ENCODE measurements at places on chromosomes 3 and 15. TPM values are rescaled to one million over a fixed set of nuclear protein-coding genes. Genes with fewer than 3 reads are reported as not detected.

The TEX9 gene
- total RNA-seq = 3.3 TPM

The MEF2A gene
- 21.3 TPM for total RNA-seq

The TM4SF1 gene
- 408 TPM for total RNA-seq

The CCR9 gene
- total RNA-seq = not detected

The CIDEC gene
- total RNA-seq = not detected

The SLC22A13 gene
- total RNA-seq = 0.73 TPM

The ATP13A5 gene
- not detected for total RNA-seq

The STRC gene
- total RNA-seq = 0.22 TPM

The MYLK gene
- total RNA-seq = 8.7 TPM

The C3orf85 gene
- total RNA-seq = not detected

The SMCO1 gene
- not detected for total RNA-seq

The FSIP1 gene
- 0.81 TPM for total RNA-seq

The CEP19 gene
- 3.2 TPM for total RNA-seq

DNA sequence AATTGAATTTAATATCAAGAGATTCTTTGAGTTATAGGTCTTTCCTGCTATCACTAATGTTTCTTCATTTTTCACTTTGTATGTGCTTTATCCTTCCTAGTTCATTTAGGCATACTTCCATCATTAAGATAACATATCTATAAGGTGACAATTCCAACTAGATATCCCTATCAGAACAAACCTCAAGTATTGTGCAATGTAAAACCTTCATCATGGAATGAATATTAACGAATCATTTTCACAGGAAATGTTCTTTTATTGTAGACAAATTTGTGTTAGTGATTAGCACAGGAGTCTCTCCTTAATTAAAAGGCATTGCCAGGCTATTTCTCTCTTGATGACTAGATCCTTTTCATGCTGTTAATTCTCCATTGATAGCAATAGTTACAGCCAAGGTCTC is 236.5 kb upstream of the MME start:
- no peak for DNase-seq

DNA sequence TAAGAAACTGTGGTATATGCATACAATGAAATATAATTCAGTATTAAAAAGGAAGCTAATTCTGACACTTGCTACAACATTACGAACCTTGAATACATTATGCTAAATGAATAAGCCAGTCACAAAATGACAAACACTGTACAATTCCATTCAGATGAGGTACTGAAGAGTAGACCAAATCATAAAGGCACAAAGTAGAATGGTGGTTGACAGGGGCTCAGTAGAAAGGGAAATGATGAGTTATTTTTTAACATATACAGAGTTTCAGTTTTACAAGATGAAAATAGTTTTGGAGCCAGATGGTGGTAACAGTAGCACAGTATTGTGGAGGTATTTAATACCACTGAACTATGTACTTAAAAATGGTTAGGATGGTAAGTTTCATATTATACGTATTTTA is 254.6 kb upstream of the RBMS3 start:
- DNase-seq = no peak

DNA sequence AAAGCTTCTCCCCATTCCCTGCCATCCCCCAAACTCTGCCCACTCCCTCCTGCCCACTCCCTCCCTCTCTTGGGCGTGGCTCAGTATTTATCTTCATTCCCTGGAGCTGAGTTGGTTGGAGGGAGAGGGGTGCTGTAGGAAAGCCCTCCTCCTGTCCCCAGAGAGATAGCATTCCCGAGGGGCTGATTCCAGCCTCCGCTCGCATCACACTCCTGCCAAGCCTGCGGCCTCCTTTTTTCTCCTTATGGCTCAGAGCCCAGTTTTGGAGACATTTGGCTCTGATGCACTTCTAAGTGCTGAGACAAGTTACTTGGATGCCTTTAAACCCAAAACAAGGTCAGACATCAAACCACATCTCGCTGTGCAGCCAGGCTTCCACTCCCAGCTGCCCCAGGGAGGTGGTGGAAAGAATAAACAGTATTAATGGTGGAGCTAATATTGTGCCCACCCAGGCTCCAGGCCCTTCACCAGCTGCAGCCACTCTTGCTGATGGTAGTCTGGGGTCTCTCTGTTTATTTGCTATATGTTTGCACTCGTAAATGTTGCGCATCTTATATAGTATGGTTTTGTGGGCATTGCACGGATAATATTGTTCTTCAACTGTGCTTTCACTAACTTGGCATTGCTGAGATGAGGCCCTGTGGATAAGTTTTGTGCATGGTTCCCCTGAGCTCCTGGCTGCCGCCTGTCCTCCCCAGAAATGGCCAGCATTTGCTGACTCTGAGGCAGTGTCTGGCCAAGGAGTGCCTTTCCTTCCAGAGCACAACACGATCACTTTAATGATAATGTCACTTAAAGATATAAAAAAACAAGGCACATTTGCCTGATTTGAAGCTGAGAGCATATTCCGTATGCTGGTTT is 157.2 kb downstream of the LRRC28 start:
- no peak for DNase-seq

DNA sequence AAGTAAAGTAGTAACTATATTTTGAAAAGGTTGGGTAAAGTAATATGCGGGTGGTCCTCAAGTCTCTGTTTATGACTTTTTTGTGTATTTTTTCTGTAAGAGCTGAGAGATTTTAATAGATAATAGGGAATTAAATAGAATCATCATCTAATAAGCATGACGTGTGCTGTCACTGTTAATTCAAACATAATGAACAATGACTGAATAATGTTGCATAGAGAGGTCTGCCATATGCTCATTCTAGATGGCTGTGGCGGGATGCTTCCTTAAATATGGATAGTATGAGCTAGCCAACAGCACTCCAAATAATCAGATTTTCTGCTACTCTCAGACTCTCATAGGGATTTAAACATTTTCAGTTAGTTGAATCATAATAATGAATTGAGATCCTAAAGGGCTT is 302.8 kb upstream of the RBMS3 start:
- no peak for DNase-seq

DNA sequence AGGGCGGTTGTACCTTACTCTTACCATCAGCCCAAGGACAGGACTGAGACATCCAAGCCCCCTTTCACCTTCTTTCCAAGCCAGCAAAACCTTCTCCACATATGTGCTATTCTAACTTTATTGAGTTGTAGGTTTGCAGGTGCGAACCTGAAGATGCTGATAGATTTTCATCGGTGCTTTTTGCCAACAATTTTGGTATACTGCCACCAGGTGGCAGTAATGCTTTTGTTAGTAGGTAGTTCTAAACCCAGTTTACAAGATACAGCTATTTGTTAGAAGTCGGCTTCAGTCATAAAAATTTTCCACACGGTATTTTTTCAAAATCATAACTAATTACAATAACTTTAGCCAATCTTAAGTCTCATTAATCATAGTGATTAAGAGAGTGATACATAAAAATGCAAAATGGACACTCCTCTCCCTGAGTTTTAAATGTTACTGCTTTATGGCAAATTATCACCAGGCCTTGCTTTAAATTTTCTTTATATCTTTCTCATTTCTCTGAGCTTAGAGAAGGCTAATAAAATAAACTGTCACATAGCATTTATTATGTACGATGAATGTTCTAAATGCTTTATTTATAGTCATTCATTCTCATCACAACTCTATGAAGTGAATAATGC is 636 bp downstream of the TBC1D21 start:
- peak; percentile 89 for DNase-seq

DNA sequence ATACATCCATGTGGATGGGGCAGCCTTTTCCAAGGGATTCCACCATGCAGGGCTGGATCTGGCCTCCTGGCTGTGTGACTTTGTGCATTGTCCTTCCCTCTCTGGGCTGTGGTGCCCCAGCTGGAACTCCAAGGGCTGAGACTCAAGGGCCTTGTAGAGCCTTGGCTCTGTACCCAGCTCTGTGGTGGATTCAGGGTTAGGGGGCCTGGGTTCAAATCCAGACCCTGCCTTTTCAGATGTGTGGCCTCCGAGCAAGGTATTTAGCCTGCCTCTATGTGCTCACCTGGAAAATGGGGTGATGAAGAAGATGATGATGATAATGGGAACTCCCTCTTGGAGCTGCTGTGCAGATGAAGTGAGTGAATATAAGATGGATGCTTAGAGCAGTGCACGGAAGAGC is 161.9 kb downstream of the WNT7A start:
- DNase-seq = no peak

GRCh38 chr3:184604039-184604601 is 42.5 kb downstream of the EPHB3 start:
- DNase-seq = no peak

DNA sequence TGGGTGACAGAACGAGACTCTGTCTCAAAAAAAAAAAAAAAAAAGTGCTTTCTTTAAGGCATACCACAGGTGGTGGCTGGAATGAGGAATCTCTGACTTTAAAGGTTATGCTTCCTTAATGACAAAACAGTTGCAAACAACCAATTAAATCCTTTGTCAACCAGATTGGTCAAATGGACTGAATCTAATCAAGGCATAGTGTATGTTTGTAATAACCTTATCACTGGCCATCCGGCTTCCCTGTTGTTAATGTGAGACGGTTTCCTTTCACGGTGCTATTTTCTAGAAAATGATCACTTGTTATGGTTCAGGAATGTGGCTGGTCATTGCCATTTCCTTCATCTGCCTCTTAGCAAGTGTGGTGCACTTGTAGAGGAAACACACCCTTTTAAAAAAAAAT is 75.9 kb downstream of the FLNB start:
- no peak for DNase-seq

- DNase-seq = no peak
Observed at GRCh38 chr3:146279013-146279412, 28.1 kb upstream of the PLSCR4 start.

DNA sequence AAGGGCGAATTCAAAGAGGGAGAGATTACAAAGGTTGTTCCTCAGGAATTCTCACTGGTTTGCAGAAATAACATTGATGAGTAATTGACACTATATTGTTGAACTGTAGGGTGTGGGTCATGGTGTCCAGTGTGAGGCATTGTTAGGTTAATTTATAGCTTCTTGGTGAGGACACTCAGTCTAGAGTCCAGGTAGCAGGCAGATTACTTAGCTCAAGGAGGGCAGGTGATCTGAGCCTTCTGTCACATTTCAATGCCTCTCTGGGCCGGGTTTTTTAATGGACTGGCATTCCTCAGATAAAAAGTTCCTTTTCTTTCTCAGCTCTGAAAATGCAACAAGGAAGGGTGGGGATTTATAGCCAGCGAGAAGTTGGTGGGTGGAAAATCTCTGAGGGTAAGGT is 194.2 kb upstream of the PROK2 start:
- no peak for DNase-seq

DNA sequence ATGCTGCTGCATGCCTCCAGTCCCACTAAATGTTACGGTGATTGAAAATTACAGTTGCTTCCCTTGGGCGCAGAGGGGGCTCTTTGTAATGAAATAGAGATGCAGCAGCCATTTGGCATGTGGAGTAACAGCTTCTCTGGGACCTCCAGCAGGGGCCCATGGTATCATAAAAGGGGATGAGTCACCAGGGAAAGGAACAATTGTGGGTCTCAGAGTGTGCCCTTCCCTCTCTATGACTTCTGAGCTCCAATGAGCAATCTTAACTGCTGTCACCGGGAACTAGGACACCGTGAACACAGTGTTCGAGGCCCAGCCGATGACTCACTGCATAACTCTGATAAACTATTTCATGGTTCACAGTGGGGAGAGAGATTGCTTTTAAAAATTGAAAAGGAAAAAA is 164.8 kb upstream of the NUDT16 start:
- peak; percentile 80 for DNase-seq

- peak; percentile 16 for DNase-seq
Observed at GRCh38 chr15:89946681-89947299, 34.0 kb upstream of the ARPIN start.

DNA sequence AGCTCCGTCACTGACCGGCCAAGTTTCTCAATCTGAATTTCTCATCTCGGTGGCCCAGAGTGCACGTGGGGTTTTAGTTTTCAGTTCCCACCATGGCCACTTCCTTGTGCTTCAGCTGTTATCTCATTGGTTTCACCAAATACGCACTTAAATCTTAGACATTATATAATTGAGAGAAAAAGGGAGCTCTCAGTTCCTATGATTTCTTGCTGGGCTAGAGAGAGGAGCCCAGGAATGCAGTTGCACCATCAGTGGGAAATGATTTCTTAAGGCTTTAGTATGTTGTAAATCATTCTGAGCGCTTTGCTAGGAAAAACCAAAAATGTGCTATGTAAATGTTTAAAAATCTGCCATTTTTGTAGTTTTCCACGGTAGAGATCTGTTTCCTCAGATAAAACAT is 53.2 kb downstream of the OXNAD1 start:
- no peak for DNase-seq

- DNase-seq = no peak
Observed at GRCh38 chr3:190807719-190808375, 54.6 kb downstream of the GMNC start.

- peak; percentile 9 for DNase-seq
Observed at GRCh38 chr15:79656151-79657000, 224.2 kb downstream of the MINAR1 start.

GRCh38 chr15:48547286-48547685 is 98.2 kb downstream of the FBN1 start:
- no peak for DNase-seq

GRCh38 chr15:71649894-71650293 is 160.5 kb upstream of the NR2E3 start:
- peak; percentile 53 for DNase-seq

DNA sequence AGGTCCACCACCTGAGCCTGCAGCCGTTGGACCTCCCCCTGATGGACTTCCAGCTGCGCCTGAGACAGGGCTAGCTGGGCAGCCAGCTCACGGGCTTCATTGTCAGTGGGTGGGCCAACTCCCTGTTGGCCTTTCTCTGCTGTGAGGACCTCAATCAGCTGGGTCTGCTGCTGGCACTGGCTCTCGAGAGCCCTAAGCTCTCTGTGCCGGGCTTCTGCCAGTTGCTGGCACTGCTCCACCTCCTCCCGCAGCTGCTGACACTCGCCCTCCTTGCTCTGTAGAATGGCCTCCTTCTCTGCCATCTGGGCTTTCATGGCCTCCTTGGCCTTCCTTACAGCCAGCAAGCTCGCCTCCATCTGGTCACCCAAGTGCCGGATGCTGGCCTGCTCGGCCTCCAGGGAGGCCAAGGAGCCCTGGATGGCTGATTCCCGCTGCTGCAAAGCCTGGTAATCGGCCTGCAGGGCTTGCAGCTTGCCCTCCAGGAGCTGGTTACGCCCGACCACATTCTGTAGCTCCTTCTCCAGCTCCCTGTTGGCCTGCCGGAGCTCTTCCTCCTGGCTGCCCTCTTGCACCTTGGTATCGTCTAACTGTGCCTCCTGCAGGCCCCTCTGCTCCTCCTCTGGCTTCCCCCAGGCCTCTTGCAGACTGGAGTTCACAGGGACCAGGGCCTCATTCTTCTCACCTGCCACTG is 23.8 kb downstream of the CXCR6 start:
- no peak for DNase-seq

GRCh38 chr15:36160351-36160750 is 419.1 kb upstream of the CDIN1 start:
- peak; percentile 32 for DNase-seq

- no peak for DNase-seq
Observed at GRCh38 chr3:79598594-79598993, 169.2 kb downstream of the ROBO1 start.
